ENCODE measurements at places on chromosomes 2 and 18.

DNA sequence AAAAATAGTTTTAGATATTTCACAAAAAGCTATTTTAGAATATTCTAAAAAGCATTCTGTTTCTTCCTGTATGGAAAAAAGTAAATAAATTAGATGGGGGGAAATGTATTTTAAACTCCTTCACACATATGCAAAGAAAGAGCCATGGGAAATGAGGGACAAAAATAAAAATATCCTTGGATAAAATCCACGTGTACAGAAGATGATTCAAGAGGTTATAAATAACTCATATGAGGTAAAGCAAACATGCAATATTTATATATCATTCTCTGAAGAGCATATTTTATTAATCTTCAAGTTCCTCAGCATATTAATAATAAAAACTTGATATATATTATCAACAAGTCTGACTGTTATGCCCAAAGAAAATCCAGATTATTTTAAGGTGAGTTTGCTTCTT lies 8.8 kb upstream of the GFPT1 start:
- no peak for DNase-seq

DNA sequence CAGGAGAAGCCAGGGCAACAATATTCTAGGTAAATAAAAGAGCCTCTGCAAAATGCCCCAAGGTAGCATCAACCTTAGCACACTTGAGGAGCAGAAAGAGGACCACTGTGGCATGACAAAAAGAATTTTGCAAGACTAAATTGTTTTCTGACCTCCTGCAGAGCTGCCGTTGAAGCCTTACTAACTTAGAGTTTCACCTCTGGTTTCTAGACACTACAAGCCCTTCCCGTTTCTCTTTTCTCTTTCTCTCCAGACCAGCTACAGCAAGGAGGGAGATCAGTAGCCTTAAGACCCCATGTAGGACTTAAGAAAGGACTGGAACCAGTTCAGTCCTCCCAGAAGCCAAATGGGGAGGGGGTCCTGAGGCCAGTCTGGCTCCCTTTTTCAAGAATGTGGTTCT lies 73.3 kb upstream of the SP3 start:
- DNase-seq: no peak

DNA sequence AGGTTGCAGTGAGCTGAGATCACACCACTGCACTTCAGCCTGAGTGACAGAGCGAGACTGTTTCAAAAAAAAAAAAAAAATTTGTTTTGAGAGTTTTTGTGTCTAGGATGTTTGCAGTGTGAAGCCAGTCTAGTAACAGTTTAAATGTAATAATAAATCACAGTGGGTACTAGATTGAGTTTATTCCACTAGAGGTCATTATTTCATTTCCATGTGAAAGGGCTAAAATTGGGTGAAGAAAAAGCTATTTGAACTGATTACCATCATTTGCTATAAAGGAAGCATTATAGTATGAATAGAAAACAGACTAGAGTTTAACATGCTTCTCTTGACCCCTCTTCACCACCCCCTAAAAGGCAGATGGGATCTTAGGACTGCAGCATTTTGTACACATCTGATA lies 20.3 kb downstream of the SNRPD1 start:
- DNase-seq: no peak

- no peak for DNase-seq
Observed at GRCh38 chr2:237154884-237155851, 69.5 kb downstream of the COPS8 start.

All from right lung (tissue), 10 donors.